ENCODE measurements at places on chromosomes 6 and 20.

GRCh38 chr20:1491281-1491840 is at the start of gene SIRPB2:
SIRPB2 (minus strand) TSS chr20:1491420; CDS start chr20:1491359, 61 bp downstream.
- peak; percentile 66 for DNase-seq

DNA sequence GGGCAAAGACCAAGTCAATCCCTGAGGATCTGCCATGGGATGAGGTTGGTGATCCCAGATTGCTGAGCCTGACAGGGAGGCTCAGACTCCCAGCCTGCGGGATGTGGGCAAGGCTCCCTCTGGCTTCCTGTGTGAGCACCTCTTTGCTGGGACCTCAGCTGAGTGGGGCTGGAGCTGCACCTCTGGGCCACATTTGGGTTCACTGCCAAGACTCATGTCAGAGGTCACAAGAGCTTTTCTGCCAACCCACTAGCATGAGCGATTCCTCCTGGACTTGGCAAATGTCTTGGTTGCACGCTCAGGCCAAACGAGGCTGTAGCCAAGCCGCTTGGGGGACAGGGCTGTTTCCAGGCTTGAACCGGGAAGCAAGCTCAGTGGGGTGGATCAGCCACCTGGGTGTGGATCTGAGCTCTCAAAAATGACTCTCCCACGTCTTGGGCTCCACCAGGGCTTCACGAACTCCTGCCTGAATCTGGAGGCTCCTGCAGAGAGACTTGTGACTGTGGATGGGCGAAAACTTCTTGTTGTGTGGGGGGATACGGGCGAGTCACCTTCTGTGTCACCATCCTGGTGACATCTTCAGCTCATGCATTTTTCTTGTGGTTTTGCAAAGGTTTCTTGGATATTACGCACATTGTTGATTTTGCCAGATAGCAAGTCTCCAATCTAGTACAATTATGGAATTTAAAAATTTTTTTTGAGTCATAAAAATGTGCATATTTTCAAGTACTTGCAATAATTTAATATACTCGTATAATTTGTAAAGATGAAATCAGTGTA is 359.5 kb downstream of the CDH4 start:
- no peak for DNase-seq

- no peak for DNase-seq
These were observed 81.5 kb downstream of the MAP7 start for GRCh38 chr6:136468711-136469110.

DNA sequence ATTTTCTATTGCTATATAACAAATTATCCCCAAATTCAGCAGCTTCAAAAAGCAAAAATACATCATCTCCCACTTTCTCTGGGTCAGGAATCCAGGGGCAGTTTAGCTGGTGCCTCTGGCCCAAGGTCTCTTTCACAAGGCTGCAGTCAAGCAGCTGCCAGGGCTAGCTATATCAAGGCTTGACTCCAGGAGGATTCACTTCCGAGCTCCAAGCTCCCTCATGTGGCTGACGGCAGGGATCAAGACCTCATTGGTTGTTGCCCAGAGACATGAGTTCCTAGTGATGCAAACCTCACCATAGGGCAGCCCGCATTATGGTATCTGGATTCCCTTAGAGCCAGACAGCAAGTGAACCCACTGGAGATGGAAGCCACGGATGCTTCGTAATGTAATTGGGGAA is 1.3 kb upstream of the VNN1 start:
- DNase-seq: peak; percentile 62

DNA sequence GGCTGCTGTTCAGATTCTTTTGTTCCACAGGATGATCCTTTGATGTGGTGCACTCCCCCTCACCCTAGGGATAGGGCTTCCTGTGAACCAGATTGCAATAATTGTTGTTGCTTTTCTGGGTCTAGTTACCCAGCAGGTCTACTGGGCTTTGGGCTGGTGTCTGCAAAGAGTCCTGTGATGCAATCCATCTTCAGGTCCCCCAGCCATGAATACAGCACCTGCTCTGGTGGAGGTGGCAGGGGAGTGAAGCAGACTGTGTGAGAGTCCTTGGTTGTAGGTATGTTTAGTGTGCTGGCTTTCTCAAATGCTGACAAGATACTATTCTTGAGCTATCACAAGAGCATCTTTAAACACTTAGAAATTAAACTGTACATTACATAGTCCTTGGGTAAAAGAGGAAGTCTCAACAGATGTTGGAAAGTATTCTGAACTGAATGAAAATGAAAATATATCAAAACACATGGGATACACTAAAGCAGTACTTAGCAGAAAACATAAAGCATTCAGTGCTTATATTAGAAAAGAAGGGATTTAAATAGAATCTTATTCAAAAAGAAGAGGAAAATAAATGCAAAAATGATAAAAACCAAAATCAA is 49.1 kb upstream of the CCR6 start:
- DNase-seq: no peak

DNA sequence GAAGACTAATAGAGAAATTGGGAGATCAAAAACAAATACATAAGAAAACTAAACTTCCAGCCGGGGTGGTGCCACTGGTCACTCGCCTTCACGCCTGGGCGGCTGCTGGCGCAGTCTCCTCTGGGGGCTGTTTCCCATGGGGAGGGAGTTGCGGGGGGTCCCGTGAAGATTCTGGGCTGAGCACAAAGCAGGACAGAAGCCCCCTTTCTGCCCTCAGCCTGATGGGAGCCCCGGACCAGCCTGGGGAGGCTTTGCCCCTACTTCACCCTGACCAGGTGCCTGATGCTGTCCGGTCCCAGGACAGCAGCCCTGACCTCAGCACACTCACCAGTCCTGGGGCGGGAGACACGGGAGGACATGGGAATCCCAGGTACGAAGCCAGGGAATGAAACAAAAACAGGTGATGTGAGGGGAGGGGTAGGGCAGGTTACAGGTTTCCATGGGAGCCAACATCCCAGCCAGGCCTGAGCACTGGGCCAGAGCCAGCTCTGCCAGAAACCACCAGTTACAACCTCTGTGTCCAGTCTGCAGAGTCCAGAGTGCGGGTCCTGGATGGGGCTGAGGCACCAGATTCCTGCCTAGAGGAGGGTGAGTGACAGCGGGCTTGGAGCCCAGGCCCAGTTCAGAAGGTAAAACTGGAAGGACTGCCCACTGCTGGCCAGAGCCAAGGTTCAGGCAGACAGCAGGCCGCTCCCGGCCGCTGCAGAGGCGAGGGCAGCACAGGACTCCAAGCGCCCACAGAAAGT is 326.4 kb downstream of the TAF4 start:
- DNase-seq: no peak

DNA sequence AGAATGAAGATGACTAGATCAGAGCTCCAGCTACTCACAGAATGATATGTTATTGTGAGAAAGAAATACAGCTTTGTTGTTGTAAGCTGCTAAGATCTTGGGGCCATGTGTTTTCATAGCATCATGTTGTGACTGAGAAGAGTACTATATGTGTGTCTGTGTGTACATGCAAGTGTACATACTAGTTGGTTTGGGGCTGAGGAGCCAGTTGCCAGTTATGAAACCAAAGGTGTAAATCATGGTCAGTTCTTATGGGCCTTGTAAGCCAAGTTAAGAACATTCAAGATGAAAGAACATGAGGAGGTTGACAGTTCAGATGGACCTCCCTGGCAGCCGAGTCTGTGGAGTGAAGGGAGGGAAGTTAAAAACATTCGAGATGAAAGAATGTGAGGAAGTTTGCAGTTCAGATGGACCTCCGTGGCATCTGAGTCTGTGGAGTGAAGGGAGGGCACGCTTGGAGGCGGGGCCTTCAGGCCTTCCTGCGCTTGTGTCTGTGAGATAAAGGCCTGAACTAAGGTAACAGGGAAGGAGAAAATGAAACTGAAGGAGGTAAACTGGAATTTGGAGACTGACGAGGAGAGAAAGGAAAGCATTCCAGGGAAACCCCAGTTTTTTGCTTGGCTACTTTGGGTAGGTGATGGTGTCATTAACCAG is 13.9 kb downstream of the AFDN start:
- no peak for DNase-seq

DNA sequence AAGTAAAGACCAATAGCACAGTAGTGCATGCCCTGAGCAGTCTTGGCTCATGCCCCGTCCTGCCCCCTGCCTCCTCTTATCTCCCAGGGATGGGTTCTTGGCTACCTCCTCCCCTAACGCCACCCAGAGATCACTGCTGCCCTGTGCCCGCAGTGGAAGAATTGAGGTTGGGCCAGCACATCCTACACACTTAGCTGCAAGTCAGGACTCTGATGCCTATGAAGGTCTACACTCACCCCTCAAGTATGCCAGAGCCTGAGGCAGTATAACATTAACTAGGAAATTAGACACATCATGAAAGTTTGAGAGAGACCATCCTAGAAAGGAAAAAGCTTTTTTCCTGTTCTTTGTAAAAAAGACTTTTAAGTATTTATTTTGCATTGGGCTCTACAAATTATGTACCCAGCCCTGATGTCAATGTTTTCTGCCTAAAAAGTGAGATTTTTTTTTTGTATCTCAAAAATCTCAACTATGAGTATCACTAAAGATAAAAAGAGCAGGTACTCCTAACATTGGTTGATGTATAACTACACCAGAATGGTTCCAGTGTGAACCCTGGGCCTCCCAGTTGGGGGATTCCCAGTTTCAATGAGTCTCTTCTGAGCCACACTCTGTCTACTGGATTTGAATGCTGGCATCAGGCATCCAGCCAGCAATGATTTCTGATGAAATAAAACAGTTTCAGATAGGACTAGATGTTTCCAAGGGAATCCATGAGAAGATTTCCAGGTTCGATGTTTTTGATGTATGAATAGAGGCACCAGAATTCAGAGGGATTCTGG is 115.4 kb downstream of the ISM1 start:
- no peak for DNase-seq

DNA sequence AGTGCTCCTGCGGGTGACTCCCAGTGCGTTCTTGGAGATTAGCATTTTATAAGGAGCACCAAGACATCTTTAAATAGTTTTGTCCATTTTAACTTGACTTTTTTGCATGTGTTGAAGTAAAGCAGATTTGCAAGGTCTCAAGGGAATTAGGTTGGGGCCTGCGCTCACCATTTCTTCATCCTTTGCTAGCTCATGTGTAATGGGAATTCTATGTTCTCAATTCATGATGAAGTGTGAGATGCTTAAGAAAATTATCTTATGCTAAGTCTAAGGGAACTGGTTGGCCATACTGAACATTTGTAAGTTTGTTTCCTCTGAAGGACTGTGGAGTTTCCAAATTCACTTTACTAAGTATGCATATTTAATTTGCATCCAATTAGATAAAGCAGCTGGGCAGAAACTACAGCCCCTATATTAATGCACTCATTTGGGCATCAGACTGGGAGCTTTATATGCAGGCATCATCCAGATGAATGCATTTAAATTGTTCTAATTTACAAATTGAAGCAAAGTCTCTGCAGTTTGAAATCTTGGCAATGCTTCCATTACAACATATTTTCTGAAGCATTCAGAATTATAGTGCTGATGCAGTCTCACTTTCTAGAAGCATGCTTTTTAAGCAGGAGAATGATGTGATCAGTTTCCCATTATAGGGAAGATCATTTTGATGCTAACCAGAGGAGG is 108.3 kb upstream of the AKAP12 start:
- no peak for DNase-seq

DNA sequence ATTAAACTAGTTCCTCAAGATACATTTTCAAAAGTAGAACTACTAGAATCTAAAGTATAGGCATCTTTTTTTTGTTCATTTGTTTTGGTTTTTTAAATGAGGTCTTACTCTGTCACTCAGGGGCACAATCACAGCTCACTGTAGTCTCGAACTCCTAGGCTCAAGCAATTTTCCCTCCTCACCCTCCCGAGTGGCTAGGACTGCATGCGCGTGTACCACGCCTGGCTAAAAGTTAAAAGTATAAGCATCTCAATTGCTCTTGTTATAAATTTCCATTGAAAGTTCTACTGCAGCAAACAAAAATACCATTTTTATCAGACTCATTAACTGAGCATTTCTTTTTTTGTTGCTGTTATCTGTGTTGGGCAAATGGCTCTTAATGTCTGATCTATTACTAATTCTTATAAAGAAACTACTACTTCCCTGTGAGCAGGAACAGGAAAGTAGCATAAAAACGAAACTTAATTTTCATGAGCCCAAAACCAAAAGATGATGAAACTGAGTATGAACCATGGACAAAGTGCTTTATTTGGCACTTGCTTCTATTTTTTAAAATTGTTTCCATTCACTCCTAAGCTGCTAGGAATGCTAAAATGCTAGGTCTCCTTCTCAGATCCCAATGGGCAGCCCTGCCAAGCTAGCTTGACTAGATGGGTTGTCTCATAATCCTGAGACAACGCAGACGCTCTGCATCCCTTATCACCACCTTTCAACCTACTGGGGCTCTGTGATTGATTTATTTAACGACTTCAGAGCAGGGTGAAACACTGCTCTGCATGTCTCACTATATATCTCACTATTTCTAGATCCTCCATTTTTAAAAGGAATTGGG is 36.9 kb downstream of the TRPC4AP start:
- no peak for DNase-seq

DNA sequence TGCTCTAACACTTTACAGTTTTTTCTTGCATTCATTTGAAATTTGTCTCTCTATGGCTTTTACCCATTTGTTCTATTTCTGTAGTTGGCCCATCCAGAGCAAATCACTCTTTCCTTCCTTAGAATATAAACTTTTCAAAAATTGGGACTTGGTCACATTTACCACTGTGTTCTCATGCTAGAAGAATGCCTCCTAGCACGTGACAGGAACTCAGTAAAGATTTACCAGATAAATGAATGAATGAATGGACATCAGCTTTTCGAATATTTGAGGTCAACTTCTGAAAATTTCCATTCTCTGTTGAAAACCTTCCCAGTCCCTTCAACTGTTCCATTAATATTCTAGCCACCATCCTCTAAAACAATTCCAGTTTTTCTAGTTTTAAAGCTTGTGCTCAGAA is 294.5 kb downstream of the CD83 start:
- DNase-seq: no peak

DNA sequence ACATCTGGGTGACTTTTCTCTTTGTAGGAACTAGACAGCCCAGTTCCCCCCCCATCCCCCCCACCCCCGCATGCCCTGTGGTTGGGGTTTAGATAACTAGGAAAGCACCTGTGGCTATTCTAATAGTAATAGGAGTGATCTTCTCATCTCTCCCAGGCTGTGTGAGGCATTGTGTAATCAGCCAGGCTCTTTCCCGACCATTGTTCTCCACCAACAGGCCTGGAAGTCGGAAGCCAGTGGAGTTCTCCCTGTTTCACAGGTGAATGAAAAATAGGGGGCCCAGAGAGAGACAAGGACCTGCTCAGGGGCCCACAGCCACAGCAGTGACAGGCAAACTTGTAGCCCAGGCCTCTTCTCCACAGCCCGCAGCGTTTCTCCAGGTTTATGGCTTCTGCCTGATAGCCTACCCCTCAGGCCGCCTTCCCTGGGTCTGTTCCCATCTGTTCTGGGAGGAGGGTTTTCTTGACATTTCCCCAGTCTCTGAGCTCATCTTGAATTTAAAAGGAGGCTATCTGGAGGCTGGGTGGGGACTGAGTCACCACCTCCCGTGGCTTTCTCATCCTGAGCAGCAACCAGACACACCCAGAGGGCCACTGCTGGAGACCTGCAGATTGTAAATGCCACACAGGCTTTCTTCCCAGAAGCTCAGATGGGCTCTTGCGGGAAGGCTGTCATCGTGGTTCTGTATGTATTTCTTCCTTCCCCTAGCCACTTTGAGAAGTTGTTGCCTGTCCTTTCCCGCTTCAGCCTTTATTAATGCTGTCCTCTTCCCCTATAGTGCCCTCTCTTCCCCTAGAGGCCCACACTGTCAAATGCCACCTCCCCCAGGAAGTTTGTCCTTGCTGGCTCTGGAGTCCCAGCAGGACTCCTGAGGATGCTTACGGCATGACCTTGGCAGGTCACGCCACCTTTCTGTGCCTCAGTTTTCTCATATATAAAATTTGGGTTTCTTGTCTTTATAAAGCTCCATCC is 75.9 kb upstream of the MYL9 start:
- DNase-seq: peak; percentile 35

Data from endothelial cell (in vitro differentiated cells).